ENCODE measurements at places on chromosomes 4 and X. TPM values are rescaled to one million over a fixed set of nuclear protein-coding genes. Genes with fewer than 3 reads are reported as not detected.

HTN3 gene
- total RNA-seq = not detected

SLC6A14 gene
- total RNA-seq = not detected

STATH gene
- not detected for total RNA-seq

MED14 gene
- total RNA-seq = 53.7 TPM

GAGE12F gene
- total RNA-seq = not detected

KLB gene
- not detected for total RNA-seq

HTRA3 gene
- 1.7 TPM for total RNA-seq

FRMD7 gene
- total RNA-seq = 0.19 TPM

ERCC6L gene
- total RNA-seq = 0.16 TPM

PPP1R2C gene
- total RNA-seq = not detected

CYBB gene
- total RNA-seq = 43.7 TPM

ENPEP gene
- 39.9 TPM for total RNA-seq
